ENCODE measurements at places on chromosomes 5 and 9.

- peak; percentile 25 for DNase-seq
These were observed 136.5 kb upstream of the STK32A start for GRCh38 chr5:147098233-147098790.

GRCh38 chr5:3995954-3996619 is 400.5 kb downstream of the IRX1 start:
- DNase-seq = no peak

DNA sequence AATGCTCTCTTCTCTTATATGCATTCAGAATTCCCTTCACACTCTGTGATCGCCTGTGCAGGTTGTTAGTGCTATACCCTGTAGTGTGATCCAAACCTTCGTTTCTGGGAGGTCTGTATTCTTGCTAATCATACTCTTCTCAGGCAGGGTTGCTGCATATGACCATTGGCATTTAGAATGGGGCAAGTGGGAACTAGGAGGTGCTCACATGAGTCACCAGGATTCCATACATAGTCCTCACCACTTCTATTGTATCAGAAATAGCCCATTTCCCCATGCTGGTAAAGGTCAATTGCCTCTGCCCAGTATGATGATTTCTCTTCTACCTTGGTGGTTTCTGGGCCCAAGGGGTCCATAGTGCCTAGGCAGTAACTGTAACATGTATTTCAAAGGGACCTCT is 443.5 kb upstream of the CDH6 start:
- DNase-seq = no peak

DNA sequence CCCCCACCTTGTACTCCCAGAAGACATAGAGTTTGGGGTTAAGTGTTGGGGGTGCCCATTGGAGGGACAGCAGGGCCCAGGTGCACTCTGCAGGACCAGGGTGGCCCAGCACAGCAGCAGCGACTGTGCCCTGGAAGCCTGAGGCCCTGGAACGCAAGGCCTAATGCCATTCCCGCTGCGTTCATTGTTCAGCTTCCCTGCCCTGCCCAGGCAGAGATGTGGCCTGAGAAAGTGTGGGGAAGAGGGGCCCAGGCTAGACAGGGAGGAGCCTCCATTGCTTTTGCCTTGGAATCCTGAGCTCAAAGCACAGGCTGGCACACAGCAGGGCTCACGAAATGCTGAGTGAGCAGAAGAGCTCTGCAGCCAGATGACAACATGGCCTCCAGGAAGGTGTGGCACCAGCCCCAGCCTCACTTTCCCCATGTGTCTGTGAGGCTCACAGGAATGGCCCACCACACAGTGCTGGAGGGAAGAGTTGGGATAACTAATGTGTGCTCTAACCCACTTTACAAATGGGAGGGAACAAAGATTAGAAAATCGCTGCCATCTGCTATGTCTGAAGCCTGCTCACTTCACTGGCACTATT is 19.4 kb downstream of the S1PR3 start:
- no peak for DNase-seq

DNA sequence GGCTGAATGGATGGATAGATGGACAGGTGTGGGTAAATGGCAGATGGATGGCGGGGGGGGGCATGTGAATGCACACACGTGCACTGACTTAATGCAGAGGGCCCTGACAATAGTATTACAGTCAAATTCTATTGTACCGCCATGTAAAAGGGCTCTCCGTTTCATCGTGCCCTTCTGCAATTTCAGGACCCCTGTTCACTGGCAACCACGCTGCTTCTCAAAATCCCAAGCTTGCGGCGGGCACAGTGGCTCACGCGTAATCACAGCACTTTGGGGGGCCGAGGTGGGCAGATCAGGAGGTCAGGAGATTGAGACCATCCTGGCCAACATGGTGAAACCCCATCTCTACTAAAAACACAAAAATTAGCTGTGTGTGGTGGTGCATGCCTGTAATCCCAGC is 211.4 kb downstream of the BNC2 start:
- DNase-seq = no peak

DNA sequence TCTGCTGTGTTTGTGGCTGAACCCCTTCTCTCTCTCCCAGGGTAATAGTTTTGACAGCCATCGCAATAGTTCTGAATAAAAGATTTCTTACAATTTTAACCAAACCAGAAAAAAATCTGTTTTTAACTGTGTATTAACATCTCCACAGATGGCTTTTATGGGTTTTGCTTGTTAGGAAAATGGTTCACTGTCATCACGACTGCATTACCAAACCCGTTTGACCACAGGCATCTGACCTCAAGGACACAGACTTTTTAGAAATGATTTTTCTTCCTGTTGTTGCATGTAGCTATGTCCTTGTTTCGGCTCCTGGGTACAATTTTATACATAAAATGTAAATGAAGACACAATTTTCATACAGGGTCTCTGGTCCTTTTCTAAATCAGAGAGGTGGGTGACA is 316.1 kb downstream of the IRX1 start:
- DNase-seq = peak; percentile 6

- no peak for DNase-seq
These were observed 292.3 kb upstream of the WWC1 start for GRCh38 chr5:167999182-167999581.

DNA sequence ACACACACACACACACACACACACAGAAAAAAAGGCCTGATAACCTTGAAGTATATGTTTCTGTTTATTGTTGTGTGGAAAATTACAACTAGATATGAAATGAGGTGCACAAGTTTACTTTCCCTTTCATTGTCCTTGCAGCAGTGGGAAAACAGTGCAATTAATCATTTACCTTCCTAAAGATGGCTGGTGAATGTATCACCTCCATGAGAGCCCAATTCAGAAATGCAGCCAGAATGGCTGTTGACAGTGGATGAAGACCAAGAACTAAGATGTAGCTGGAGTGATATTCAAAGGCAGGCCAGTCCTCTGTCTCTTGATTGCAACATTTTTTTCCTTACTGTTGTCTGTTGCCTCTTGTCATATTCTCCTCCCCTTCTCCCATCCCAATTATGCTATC is 49.6 kb upstream of the EIF4EBP3 start:
- no peak for DNase-seq

- DNase-seq = no peak
These were observed 8.2 kb upstream of the ISL1 start for GRCh38 chr5:51375084-51375483.

GRCh38 chr5:8391911-8392310 is 523.0 kb downstream of the MTRR start:
- no peak for DNase-seq

GRCh38 chr9:127779136-127779981 is 893 bp upstream of the SH2D3C start:
- peak; percentile 75 for DNase-seq

- DNase-seq = no peak
These were observed 418.2 kb downstream of the IRX2 start for GRCh38 chr5:2333291-2333690.

Measured in MV-4-11 (cell line).